ENCODE measurements at places on chromosomes 5 and 9.

DNA sequence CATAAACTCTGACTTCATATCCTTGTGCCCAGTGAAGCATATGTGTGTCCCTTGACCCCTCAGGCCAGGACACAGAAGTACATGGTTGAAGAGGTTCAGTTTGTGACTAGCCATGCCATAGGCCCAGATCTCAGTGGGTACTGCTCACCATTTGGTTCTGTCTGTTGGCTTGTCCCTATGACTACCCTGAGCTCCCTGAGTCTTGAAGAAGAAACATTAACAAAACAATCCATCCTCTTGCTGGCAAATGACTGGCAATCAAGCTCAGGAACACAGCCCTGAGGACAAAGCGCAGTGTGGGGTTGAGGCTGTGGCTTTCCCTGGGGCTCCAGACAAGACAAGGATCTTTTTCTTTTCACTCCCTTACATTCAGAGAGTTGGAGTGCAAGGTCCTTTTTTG lies 46.3 kb downstream of the TNFAIP8 start:
- no peak for DNase-seq

DNA sequence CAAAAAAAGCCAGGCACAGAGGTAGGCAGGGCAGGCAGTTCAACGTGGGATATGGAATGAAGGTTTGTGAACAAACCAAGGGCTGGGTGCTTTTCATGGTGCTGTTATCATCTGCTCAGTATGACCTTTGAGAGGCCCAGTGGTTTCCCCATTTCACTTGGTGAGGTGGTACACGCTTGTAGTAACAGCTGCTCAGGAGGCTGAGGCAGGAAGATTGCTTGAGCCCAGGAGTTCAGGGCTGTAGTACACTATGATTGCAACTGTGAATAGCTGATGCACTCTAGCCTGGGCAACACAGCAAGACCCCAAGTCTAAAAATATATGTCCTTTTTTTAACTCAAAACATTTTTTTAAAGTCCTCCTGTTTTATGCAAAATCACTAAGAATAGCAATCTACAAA lies 174.8 kb downstream of the ENC1 start:
- no peak for DNase-seq

DNA sequence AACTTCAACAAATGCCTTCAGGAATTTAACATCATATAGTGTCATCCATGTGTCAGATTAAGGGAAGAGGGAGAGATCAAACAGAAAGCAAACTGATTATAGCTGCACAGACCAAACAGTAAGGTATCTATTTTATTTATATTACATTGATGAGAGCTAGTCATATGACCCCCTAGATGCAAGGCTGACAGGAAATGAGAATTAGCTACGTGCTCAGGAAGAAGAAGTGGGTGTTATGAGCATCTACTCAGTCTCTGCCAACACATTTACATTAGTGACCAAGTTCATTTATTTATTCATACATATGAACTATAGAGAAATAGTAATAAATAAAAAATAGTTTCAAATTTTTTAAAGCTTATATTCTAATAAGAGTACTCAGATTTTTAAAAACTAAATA lies 787.3 kb downstream of the KCTD16 start:
- no peak for DNase-seq

DNA sequence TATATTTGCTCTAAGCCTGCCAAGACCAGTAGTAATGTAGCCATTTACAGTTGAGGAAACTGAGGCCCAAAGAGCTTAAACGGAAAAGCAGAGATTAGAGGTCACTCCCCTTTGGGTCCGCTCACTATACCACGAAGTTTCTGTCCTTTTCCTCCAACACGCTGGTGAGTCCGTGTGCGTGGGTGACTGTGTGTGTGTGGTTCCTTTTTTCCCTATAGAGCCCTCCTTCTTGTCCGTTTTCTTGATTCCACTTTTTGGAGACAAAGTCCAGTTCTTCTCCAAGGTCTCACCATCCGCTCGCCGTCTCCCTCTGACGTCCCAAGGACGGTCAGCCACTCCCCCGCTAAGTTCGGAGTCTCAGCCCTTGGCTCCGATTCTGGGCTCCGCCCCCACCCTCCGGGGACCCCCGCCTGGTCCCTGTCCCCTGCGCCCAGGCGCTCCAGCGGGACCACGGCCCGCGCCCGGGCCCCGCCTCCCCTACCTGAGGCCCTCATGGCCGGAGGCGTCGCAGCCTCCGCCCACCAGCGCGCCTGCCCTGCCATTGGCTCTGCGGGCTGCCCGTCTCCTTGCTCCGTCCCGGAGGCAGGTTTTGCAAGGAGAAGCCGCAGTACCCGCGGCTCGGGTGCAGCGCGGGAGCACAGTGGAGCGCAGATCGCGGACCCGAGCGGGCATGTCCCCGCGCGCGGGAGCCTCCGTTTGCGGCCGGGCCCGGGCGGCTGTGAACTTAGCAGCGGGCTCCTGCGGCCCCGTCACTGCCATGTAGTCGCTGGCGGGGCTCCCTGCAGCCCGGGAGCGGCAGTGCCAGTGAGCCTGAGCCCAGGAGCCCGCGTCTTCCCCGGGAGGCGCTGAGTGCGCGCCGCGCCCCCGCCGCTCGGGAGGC lies at the start of gene MAST4:
TSS of gene MAST4 (plus strand) at position 638 of the 880 bp plus-strand sequence. CDS start 263 bp downstream, outside the sequence.
- DNase-seq, result peak; percentile 83

DNA sequence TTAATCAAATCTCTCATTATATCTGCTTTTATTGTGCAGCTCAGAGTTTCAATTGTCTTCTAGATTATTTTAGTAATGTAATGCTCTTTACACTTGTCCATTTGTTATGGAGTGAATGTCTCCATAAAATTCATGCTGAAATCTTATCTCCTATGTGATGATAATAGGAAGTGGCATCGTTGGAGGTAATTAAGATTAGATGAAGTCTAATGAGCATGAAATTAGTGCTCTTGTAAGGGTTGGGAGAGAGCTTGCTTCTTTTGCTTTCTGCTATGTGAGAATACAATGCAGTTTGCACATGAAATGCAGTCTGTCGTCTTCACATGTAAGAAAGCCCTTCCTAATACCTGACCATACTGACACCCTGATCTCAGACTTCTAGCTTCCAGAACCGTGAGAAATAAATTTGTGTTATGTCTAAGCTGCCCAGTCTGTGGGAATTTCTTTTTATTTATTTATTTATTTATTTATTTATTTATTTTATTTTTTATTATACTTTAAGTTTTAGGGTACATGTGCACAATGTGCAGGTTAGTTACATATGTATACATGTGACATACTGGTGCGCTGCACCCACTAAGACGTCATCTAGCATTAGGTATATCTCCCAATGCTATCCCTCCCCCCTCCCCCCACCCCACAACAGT lies 1399.2 kb upstream of the CDH6 start:
- DNase-seq, result no peak

GRCh38 chr9:91102269-91102668 lies 259.4 kb downstream of the AUH start:
- no peak for DNase-seq

DNA sequence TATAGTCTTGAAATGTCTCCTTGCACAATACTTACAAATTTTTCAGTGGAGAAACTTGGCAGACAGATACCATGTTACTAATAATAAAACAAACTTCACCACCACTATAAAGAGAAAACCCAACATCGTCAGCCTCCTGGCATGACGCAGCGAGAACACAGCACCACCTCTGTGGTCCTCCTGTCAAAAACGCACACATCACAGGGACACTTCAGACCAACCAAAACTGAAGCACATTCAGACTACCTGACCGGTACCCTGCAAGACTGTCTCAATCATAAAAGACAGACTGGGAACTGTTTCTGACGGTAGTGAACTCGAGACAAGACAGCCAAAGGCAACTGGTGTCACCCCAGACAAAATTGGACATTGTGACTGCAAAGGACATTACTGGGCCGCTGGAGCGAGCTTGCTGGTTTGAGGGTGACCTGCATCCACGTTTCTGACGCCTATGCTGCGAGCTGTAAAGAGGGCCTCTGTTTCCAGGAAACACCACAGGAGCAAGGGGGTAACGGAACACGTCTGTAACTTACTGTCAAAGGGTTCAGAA lies 34.4 kb downstream of the NSUN2 start:
- no peak for DNase-seq

GRCh38 chr5:10860645-10861422 lies 99.8 kb upstream of the DAP start:
- DNase-seq, result no peak

GRCh38 chr5:10610058-10610457 lies 46.2 kb downstream of the ANKRD33B start:
- DNase-seq, result peak; percentile 25

GRCh38 chr5:59919484-59919883 lies 26.0 kb upstream of the PDE4D start:
- DNase-seq, result no peak

DNA sequence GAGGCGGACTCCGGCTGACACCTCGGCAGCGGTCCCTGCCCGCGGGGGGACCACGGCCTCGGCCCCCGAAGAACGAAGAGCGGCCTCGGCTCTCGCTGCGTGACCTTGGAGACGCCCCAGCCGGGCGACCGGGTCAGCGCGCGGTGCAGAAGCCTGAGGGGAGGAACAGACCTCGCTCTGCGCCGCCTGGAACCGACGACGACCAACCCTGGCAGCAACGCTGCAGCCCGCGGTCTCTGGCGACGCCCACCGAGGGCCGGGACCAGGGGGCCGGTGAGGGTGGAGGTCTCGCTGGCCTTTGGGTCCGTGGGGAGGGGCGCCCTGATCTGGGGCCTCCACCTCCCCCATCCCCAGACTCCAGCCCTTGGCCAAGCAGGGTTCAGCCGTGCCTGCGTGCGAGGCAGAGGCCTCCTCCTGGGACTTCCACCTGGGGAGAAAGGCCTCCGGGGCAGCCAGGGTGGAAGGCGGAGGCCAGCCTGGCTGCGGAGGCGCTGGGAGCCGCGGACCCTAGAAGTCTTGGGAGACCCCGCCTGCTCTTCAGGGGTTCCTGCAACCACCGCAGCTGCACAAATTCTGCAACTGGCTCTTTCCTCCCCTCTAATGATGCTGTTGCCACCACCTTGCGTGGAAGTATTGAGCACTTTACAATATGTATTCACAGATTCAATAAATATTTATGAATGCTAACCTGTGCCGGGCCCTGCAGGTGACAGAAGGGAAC lies 44.3 kb upstream of the SLC12A7 start:
- no peak for DNase-seq

GRCh38 chr5:79754865-79755555 lies 65.4 kb downstream of the CMYA5 start:
- DNase-seq, result no peak

GRCh38 chr5:136192526-136193321 lies at the start of gene SMIM32:
Gene SMIM32, minus strand, starts transcription at chr5:136193162. Its CDS starts 638 bp downstream, at chr5:136192524.
- DNase-seq, result no peak

DNA sequence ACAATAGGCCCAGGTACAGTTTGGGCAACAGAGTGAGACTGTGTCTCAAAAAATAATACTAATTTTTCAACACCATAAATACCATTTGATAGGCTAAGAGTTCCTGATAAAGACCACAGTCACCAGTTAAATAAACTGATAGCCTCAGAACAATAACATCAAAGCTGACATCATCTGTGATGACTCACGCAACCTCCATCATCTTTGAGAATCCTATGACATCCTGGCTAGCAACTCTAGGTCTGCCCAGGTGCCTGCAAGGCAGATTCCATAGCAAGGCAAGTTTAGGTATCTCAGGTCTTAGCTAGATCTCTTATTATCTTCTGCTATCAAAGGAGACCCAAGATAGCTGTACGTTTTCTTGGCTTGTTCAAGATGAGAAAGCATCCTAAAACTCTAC lies 30.5 kb upstream of the UBAP2 start:
- DNase-seq, result no peak

GRCh38 chr9:104869811-104870210 lies 58.1 kb downstream of the ABCA1 start:
- no peak for DNase-seq

GRCh38 chr5:119439140-119439631 lies 13.1 kb upstream of the HSD17B4 start:
- no peak for DNase-seq

GRCh38 chr5:99694884-99695283 lies 766.1 kb upstream of the CHD1 start:
- no peak for DNase-seq

- no peak for DNase-seq
These were observed 324.7 kb upstream of the TLE4 start for GRCh38 chr9:79247021-79247420.

DNA sequence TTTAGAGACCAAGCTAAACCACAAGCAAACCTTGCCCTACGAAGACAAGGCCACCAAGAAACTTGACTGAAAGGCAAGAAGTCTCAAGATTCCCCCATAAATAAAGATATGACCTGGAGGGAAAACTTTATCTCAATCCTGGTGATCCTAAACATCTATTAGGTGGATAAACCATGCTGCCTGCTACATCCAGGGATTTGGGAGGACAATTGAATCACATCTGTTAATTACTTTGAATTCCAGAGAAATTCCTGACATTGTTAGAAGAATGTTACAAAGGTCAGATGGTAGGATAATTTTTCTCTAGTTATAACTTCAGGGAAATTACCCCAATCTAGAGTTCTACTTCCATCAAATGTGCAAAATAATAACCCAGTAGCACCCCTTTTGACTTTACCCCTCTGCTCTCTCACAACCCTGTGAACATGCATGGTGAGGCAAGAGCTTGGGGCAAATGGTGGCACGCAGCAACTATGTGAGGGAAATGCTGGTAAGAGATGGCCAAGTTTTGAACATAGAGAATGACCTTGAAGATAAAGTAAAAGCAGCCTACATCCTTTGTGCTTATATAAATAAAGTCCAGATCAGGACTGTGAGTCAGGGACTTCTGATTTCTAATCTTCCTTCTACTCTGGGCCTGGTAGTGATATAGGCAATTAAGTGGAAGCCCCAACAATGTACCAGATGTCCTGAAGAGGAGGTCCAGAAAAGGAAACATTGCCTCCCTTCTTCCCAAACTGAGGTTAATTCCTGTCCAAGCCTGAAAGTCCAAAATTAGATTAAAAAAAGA lies 57.1 kb upstream of the PTGER4 start:
- no peak for DNase-seq

DNA sequence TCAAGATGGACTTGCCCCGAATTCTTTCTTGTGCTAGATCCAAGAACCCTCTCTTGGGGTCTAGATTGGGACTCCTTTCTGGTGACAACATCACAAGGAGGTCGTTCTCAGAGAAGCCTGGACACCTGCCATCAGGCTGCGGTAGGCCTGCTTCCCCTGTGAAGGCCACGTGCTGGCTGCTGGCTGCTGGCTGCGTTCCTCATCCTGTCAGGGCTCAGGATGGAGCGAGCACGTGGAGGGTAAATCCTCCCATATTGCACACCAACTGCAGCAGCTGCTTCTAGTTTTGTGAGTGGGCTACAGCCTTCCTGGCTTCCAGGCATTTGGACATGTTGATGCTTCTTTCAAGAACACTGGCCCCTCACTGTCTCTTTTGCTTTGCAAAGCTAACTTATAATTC lies 95.6 kb downstream of the HSPA4 start:
- no peak for DNase-seq

- DNase-seq, result no peak
These were observed 203.9 kb downstream of the RAB3C start for GRCh38 chr5:58786711-58787303.

DNA sequence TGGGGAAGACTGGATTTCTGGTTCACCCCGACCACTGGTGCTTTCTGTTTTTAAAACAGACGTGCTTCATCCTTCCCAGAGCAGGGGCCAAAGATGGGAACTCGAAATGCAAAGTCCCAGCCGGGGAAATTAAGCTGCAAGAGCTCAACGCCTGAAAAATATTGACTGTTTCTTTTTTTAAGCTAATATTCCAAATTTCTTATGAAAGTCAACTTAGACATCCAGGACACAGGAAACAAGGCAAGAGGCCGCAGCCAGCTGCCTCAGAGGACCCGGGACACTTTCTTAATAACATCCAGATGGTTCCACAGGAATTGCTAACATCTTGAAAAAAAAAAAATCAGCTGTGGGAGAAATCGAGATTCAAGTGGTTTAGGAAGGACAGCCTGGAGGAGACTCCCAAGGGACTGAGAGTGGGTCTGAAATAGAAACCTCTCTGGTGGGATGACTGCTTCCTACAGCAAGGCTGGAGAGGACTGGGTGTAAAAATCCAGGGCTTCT lies 144.9 kb downstream of the FGF1 start:
- DNase-seq, result no peak

GRCh38 chr5:174793684-174794328 lies 69.4 kb downstream of the MSX2 start:
- peak; percentile 55 for DNase-seq
